ENCODE measurements at places on chromosomes 11 and 22.

GRCh38 chr11:45935349-45936064, 13.1 kb downstream of the LARGE2 start:
- no peak for DNase-seq

DNA sequence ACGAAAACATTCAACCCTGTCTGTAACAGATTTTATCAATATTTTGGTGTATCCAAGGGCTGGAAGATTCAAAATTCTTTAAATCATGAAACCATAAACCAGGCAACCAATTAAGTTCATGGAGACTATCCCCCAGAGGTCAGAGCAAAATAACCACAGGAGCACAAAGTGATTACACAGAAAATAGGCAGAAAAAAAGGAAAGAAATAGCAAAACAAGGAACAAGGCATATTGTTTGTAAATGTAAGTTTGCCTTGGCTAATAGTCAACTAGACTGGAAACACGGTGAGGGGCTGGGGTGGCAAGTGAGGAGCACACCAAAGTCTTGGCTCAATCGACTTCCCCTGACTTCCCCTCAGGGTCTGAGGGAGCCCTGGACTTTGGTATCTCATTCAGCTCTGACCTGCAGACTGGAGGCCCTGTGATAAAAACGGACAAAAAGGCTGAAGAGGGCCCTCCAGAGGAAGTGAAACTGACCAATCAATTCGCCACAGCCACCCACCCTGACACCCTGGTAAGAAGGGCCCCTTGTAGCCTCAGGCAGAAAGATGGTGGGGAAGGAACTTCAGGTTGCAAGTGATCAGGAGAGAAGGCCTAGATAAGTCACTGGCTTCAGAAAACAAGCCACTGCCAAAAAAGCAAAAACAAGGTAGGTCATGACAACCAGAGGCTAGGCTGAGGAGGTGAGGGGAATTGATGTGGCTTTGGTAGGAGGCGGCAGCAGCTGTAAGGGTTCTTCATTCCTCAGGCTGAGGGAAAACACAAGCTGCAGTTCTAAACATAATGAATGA, 1.8 kb downstream of the SIK3 start:
- DNase-seq: peak; percentile 23

- no peak for DNase-seq
These were observed 1.7 kb upstream of the LRRC74B start for GRCh38 chr22:21043860-21044535.

GRCh38 chr22:26702906-26703830, 45.8 kb downstream of the MIAT start:
- DNase-seq: no peak

DNA sequence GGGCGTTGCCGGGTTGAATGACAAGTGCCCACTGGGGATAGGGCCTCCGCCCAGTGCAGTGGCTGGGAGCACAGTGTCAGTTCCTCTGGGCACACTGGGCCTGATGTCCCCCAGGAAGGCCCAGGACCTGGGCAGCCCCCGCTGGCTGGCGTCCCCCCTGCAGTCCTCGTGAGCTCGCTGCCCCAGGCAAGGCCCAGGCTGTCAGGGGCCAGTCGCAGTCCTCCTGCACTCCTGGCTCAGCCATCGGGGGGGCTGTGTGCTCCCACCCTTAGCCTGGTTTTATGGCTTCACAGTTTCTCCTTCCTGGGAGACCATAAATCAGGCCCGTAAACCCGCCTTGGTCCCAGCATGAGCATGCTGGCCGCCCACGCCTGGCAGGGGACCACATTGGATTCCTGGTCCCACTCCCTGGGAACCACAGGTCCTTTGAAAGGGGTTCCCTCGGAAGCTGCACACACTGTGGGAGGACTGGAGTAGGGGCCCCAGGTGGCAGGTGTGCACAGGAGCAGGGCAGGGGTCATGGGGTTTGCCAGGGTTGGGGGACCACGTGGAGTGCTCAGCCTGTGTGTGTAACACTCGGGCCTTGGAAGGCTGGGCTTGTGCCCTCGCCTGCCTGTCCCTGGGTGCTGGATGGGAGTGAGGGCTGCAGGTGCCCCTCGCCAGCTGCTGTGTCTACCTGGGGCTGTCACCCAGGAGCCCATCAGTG, 113.6 kb downstream of the KCNQ1OT1 start:
- DNase-seq: no peak

Data from activated CD4-positive, alpha-beta T cell treated with anti-CD3 and anti-CD28 coated beads for 1 hour (primary cell).